ENCODE measurements at places on chromosomes 12 and 14.

GRCh38 chr12:49863946-49864797 is 21.3 kb upstream of the BCDIN3D start:
- no peak for DNase-seq

DNA sequence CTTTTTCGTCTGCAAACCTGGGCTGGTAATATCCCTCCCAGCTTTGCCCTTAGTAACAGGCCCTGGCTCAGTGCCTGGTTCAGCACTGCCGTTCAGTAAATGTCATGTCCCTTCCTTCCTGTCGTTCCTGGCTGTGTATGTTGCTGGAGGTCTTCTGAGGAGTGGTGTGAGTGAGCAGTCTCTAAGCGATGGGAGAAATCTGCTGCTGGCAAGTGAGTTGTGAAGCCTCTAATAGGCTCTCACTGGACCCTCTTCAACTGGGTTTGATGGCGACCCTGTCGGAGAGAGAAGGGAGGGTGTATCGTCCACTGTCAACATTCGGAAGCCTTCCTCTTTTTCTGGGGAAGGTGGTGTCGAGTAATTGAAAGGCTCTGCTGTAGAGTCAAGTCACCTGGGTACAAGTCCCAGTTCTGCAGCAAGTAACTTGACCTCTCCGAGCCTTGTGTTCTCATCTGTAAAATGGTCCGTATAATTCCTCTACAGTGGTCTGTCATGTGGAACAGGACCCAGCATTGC is 62.8 kb downstream of the HRK start:
- DNase-seq, result no peak

GRCh38 chr12:32828120-32828519 is 68.5 kb downstream of the PKP2 start:
- no peak for DNase-seq

- no peak for DNase-seq
Observed at GRCh38 chr14:33643426-33644181, 307.3 kb downstream of the EGLN3 start.

Data from stimulated activated CD8-positive, alpha-beta memory T cell treated with anti-CD3 and anti-CD28 coated beads, Interleukin-15, amount 100 ng/mL, for 1 hour (primary cell).